ENCODE measurements at places on chromosomes 7 and 10.

- peak; percentile 31 for DNase-seq
Observed at GRCh38 chr7:111083413-111083812, 7.5 kb upstream of the LRRN3 start.

GRCh38 chr7:150503581-150503980, 11.1 kb upstream of the GIMAP7 start:
- no peak for DNase-seq

- no peak for DNase-seq
Observed at GRCh38 chr10:59375990-59376389, 13.6 kb upstream of the FAM13C start.

DNA sequence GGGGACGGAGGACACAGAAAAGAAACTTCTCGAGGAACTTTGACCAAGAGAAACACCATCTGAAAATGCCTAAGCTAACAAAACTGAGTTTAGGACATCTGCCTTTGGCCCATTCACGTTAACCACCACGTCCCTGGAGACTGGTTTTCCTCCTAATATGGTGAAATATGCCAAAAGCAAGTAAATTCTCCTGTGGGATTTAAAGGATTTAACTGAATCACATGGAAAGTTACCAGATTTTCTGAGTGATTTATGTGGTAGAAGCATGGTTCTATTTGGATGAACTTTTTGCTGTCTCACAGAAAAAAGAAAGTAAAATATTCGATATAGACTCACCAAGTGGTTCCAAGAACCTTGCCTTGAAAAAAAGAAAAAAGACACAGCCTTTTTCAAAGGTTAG, 30.4 kb upstream of the BMPER start:
- no peak for DNase-seq

DNA sequence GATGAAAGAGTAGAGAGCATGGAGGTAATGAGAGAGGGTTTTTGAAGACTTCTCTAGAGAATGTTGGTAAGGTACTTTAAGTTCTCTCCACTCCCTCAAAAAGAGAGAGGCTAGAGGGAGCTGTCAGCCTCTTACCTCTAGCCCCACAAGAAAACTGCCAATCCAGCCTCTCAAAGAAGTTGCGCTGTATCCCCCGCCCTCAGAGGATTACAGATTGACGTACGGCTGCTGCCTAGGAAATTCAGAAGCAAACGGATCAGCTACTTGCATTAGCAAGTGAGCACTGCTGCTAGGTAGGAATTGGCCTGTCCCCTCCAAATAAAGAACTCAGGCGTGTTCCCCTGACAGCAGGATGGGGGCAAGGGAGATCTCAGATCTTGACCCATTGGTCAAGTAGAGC, 34.2 kb downstream of the TYW1B start:
- no peak for DNase-seq

GRCh38 chr10:127117125-127117524, 79.3 kb downstream of the INSYN2A start:
- DNase-seq: no peak

GRCh38 chr7:45515346-45515745, 58.8 kb upstream of the ADCY1 start:
- no peak for DNase-seq

DNA sequence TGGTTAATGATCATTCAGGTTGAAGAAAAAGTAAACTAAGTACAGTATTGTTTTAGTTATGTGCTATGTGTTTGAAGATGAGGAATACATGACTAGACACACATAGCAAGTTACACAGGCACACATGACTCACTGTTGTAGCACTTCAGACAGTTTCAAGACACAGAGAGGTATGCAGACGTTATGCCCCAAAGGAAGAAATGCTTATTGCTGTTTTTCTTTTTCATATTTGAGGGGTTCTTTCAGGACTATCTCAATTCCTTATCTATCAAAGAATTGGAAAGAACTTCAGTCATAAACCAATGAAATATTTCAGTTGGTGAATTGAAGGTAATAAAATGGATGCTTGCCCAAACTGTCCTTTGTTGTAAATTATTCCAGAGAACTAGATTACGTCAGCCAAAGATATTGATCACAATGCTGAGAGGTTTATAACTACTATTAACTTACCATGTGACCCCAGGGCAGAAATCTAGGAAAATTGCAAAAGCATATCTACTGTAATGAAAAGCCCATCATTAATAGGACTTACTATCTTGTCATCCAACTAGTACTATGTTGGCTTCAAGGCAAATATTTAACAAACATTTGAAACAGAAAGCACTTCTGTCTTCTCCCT, 61.2 kb upstream of the CAPZA2 start:
- no peak for DNase-seq

Measured in T-helper 1 cell (primary cell).